Activated T-helper 1 cell treated with anti-CD3 and anti-CD28 coated beads, Interleukin-2, amount 50 U/mL, for 16 hours (primary cell): ENCODE measurements at places on chromosomes 2 and 18.

DNA sequence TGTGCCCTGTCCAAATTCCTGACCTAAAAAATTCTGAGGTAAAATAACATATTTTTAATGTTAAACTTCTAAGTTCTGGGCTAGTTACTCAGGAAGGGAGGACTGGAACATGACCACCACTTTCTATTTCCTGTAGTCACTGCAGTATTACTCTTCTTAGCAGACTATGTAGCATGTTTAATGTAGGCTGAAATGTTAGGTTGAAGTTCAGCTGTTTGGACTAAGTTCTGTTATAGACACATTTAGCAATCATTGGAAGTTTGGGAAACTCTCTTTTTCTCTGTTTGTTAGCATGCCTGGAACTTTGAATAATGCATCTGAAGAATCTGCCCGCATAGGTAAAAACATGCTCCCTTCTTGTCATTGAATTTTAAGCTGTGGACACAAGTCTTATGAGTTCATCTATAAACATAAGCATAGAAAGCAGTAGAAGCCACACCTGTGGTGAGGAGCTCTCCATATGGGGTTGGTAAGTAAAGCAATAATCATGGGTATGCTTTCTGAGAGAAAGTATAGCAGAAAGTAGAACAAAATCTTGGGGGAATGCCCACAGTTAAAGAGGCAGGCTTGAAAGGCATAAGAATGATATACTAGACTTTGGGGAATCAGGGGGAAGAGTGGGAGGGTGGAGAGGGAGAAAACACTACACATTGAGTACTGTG, 52.6 kb downstream of the IL1R2 start:
- no peak for DNase-seq

DNA sequence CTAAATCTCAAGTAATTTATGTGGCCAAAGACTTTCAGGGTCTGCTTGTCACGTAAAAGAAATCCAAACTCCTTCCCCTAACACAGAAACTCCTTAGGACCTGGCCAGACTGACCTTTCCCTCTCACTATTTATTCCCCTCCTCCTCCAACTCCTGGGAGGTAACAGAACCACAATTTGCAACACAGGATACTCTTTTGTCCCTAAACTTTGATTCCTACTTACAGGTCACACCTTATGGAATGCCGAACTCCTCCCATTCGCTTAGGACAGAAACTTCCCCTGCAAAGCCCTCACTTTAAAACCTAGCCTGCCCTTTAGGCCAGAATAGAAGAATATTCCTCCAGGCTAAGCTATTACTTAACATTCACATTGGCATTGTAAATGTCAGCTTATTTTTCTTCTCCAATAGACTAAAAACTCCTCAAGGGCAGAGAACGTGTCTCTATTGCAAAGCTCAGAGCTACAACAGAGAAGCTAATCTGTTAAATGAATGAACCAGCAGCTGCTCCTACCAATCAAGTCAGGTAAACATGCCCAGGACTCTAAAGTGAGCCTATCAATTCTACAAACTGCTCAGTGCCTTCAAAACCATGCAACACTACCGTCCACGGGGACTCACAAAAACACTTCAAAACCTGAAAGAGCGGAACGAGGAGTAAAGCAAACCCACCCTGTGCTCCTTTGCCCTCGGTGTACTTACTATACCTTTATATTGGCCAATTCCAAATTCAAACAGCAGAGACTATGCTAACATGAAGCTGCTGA, 6.1 kb downstream of the INO80D start:
- no peak for DNase-seq

DNA sequence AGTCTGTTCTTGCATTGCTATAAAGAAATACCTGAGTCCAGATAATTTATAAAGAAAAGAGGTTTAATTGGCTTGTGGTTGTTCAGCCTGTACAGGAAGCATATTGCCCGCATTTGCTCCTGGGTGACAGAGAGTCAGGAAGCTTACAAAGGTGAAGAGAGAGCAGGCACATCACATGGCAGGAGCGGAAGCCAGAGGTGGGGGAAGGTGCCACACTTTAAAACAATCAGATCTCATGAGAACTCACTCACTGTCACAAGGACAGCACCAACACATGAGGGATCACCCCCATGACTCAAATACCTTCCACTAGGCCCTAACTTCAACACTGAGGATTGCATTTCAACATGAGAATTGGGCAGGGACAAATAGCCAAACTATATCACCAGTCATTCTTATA, 124.8 kb upstream of the COL5A2 start:
- DNase-seq: peak; percentile 16

- DNase-seq: no peak
These were observed 66.2 kb downstream of the STAT1 start for GRCh38 chr2:190947711-190948251.

DNA sequence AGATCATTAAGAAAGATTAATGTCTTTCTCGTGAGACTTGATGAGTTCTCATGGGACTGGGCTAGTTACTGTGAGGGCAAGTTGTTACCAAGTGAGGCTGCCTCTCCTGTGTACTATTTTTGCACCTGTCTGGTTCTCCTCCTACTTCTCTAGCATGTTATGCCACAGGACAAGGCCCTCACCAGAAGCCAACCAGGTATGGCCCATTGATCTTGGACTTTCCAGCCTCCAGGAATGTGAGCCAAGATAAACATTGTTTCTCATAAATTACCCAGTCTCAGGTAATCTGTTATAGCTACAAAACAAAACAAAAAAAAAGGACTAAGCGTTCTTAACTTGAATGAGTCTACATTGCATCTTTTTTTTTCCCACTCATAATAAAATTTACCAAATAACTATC, 184.1 kb downstream of the CDH7 start:
- DNase-seq: no peak

- no peak for DNase-seq
These were observed 22.2 kb downstream of the HK2 start for GRCh38 chr2:74856004-74856578.

GRCh38 chr18:9404565-9405060, 70.0 kb downstream of the TWSG1 start:
- DNase-seq: no peak

DNA sequence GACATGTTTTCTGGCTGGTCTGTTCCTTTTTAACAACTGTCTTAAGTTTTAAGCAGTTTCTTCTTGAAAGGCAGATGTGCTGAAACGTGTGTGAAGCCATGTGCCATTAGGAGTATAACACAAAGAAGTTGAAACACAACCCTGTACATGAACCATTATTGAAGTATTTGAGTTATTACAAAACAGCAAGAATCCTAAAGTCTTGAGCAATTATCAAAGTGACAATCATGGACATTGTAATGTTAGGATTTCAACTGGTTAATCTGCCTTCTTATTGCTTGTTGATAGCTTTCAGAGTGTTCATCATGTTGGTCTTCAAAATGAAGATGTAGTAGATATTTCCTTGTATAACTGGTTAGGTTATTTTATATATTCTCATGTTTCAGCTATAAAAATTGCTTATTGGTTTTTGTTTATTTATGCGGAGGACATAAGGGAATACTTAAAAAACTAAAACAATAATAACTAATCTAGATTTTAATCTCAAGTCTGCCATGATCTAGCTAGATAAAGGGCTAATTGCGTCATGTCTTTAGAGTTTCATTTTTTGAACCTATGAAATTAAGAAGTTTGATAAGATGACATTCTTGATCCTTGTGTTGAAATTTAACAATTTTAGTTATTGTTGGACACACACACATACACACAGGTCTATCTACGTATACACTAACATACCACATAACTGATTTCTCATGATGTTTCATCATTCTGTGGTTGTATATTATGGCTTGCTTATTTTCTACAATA, 21.1 kb downstream of the PPP1R1C start:
- DNase-seq: no peak

- DNase-seq: no peak
These were observed 246.1 kb downstream of the EXOC6B start for GRCh38 chr2:72579591-72580180.

DNA sequence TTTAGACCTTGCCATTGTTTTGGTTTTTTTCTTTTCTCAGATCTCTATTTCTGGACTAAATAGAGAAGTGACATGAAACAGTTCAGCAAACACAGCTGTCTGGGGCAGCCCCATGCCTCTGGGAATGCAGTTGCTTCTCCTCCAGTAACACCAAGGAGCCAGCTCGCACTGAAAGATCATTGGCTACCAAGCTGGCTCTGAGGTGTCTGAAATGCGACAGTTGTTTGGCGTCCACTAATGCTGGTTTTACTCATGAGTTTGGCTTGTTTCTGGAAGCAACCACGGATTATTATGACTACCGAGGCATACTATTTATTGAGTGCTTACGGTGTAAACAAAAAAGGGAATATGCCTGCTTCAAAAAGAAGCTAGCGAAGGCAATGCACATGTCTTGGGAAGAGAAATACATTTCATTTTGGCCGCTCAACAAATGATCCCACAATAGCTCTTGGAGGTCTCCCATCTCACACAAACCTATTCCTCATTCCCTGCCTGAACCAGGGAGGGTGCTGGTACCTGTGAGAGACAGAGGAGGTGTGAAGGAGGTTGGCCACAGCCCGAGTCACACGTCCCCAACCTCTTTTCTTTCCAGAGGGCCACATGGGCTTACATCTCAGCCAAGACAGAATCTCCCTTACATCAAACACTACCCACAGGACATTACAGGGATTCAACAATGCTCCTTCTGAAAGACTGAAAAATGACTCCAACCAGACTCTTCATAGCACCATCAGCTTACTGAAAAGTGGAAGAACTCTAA, 37.5 kb upstream of the NEB start:
- no peak for DNase-seq

DNA sequence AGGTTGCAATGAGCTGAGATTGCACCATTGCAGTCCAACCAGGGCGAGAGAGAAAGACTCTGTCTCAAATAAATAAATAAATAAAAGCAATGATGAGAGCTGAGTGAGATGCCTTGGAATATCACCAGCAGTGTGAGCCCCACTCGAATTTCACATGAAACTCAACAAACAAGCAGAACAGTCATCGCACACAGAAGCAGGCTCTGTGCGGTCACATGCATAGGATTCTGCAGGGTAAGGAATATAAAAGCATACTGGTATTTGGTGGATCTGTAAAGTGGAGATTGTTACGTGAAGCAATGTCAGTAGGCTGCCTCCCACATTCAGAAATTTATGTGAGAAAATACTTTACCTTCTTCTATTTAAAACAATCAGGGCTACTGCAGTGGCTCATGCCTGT, 18.0 kb upstream of the AP1S3 start:
- no peak for DNase-seq

GRCh38 chr18:23992941-23993280, 21.6 kb upstream of the TTC39C start:
- no peak for DNase-seq

- DNase-seq: no peak
These were observed 265.2 kb upstream of the APCDD1 start for GRCh38 chr18:10188971-10189810.

DNA sequence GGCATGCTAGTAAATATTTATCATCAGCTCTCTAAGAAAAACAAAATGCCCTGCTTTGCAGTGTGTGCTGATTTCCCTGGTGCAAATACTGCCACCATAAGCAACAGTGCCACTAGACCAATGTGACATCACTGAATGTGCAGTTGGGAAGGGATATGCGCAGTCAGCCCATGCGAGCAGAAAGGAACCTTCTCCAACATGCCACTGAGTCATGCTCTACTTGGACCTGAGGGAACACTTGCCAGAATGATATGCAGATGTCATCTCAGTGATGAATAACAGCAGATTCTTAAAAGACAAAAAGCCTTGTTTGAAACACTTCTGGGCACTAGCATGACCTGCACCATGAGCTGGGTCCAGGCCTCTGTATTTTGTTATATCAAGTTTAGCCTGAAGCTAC, 55.3 kb upstream of the REL start:
- no peak for DNase-seq

DNA sequence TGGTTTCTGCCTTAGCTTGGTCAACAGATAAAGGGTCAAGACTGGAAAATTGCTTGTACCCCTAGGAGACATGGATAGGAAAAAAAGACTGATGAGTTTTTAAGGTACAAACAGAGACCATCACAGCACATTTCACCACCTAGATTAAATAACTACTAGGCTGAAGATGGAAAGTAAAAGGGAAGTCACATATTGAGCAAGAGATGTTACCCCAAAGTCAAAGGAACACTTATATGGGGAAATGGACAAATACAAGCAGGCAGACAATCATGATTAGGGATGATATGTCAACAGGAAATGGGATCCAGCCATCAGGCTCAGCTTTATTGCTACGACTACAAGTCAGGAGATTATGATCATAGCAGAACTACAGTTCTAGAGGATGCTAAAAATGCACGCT, 1643.1 kb upstream of the CELF4 start:
- no peak for DNase-seq

GRCh38 chr18:76913583-76913982, 91.2 kb downstream of the ZNF236 start:
- DNase-seq: no peak

- DNase-seq: no peak
These were observed 459.4 kb upstream of the UBE2E3 start for GRCh38 chr2:180520921-180521581.

DNA sequence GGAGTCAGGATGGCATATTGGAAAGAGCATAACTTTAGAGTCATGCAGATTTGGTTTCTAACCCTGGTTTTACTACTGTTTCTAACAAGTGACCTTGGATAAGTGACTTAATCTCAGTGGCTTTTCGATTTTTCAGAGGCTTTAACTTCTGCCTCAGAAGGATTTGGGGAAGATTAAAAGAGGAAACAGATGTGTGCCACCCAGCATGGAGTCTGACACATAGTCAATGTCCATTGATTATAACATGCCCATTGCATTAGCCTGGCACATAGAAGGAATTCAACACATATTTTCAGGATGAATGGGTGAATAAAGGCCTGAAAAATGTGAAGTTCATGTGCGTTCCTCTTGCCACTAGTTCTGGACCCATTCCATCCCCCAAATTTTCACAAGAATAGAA, 438.2 kb downstream of the EPHA4 start:
- DNase-seq: no peak

DNA sequence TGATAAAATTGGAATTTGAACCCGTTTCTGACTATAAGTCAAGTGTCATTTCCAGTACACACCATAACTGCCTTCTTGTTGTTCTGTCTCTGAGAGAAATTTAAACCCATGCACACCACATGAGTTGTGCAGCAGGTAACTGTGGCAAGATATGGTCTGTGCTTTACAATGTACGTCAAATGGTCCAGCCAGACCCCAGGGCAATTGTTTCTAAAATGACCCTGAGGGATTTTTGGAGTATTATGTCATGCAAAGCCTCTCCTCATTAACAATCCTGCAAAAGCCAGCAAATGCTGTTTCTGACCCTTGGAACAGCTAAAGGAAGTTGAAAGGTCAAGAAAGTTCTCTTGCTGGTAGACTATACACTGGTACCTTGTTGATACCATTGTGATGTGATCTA, 47.7 kb upstream of the WIPF1 start:
- no peak for DNase-seq
